ENCODE measurements at places on chromosomes 1 and 21.

DNA sequence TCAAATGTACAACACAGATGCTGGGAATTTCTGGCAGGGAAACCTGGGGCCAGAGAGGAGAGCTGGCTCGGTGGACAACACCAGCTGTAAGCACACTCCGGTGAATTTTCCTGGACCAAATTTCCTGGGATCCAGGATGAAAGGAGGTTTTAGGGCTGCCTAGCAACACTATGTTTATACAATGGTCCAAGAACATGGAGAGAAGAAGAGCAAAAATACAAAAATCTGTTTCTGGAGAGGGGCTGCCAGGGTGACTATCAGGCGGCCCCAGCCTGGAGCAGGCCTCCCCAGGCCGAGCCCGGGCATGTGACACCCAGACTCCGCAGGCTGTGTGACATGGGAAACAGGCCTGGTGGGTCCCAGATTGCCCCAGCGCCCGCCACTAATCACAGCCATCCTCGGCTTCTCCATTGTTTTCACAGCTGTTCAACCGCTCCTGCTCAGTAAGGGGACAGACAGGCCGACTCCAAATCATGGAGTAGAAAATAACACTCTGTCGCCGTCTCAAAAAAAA is 336.0 kb upstream of the NFIA start:
- DNase-seq, result no peak

DNA sequence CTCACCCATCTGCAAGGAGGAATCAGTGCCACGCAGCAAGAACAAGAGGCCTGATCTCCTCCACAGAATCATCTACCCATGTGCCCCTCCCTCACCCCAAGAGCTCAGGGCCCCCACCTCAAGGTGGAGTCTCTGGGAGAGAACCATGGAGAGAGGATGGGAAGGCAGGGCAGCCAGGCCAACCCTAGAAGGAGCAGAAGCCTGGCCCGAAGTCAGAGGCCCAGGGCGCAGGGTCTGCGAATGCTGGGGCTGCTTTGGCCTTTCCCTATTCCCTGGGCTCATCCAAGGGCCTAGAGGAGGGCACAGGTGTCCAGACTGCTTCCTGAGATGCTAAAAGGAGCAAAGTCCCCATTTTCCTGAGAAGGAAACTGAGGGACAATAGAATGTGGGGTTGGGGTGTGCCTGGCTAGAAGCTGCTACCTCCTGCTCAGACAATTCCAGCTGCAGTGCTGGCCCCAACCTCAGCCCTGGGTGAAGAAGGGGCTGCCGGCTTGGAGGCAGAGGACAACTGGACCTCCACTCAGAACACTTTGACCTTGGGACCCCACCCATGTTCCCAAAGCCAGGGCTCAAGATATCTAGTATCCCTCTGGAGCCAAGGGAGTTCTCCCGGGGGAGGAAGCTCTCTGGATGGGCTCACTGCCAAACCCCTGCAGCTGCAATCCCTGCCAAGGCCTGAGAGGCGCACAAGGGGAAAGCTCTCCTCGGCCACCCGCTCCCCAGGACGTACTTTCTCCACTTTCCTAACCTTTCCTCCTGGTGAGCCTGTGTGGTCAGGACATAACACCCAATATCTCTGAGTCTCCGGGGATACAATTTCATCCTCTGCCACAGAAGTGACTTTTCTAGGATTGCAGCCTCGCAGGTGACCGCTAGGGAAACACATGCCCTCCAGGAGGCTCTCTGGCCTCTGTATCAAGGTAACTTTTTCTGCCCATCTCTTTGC is 16.6 kb upstream of the LEMD1 start:
- DNase-seq, result peak; percentile 88

- DNase-seq, result peak; percentile 46
These were observed 70.7 kb downstream of the SPATA46 start for GRCh38 chr1:162305969-162306368.

GRCh38 chr1:35364741-35365140 is 96.2 kb downstream of the ZMYM4 start:
- no peak for DNase-seq

DNA sequence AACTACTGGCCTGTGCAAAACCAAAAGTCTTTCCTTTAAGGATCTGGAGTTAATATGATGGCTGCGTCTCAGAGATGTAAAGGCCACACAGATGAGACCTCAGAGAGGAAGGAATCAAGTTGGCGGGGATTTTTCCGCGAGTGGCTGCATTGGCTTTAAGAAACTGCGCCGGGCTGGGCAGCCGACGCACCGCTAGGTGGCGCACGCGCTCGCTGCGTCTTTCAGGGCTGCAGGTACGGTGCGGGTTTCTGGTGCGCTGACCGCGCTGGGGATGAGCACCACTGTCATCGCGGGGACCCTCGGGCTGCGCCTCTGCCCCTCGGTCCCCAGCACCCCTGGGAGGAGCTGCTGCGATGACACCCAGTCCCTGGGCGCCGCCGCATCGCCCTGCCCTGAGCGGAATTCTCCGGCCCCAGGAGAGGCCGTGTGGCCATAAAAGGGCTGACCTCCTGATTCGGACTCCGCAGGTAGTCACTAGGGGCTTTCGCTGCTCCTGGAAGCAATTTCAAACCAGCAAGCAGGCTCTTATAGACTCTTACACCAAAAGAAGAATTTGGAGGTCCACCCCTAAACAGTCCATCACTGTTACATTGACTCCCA is 241.0 kb downstream of the KCNJ6 start:
- DNase-seq, result peak; percentile 59

DNA sequence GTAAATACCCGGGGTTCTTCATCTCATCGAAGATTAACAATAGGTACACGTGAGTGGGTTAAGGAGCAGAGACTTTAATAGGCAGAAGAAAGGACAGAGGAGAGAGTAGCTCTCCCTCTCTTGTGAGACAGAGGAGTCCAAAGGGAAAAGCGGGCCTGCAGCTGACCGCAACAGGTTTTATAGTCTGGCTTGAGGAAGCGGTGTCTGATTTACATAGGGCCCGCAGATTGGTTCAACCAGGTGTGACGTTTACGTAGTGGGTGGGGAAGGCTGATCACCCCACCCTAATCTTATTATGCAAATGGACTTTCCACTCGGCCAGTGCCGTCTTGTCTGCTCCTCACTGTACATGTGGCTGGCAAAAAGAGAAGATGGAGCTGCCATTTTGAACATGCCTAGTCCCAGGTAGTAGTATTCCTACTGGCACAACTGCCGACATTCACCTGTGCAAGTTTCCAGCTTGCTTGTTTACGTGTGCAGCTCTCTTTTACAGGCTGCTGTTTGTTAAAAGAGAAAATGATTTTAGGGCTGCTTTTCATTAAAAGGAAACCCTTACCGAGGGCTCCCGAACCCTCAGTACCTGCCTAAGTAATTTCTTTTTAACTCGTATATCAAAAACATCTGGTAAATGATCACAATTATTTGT is 10.6 kb downstream of the CDC14A start:
- no peak for DNase-seq

GRCh38 chr1:205480349-205480985 is 24.0 kb upstream of the CDK18 start:
- no peak for DNase-seq

DNA sequence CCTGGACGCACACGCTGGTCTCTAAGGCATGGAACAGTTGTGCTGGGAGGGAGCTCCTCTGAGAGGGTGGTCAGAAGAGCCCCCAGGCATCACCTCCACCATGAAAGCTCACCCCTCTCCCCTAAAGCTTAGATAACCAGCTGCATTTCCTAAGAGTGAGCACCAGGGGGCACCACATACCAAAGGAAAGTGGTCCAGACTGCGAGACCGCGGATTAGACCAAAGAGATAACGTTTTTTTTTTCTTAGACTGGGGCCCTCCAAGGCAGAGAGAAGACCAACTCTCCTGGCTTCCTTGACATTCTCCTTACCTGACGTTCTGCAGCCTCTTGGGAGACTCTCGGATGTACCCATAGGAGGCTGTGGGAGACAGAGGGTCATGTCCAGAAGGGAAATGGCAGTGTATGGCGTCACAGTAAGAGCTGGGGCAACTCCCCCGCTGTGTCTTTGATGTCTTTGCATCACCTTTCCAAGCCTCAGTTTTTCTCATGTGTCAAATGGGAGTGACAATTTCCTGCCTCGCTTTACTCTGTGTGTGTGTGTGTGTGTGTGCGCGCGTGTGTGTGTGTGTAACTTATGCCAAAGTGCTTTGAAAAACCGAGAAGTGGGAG is 12.3 kb upstream of the IFNLR1 start:
- DNase-seq, result peak; percentile 71

GRCh38 chr1:83839566-83840173 is 159.3 kb downstream of the TTLL7 start:
- peak; percentile 69 for DNase-seq

DNA sequence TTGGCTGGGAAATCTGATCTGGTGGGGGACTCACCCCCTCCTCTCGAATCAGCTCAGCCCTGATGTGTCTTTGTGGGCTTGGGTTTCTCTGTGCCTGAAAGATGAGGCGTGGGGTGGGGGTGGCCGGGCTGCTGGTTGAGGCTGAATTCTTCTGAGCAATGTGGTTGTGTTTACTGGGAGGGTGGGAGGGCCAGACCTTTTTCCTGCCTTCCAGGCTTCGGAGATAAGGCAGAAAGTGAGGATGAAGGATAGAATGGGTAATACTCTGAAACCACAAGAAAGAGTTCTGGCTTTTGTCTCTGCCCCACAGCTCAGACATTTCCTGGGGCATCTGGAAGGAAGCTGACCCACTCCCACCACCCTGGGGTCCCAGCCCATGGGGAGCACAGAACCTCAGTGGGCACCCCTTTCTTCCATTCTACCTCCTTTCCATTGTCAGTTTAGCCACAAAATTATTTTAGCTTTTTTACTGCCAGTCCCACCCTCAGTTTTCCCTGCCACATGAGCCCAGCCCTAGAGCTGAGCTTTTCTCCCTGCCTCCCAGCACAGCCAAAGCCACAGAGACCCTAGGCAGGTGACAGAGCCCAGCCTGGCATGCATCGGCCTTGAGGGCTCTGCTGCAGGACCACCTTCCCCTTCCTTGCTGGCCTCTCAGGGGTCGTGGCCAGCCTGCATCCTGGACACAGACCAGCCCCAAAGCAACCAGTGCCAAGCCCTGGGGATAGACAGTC is 11.2 kb downstream of the ALX3 start:
- DNase-seq, result no peak

- DNase-seq, result no peak
These were observed 116.4 kb upstream of the IPO9 start for GRCh38 chr1:201712387-201713085.

- no peak for DNase-seq
These were observed 1.9 kb upstream of the UBASH3A start for GRCh38 chr21:42401820-42402251.

DNA sequence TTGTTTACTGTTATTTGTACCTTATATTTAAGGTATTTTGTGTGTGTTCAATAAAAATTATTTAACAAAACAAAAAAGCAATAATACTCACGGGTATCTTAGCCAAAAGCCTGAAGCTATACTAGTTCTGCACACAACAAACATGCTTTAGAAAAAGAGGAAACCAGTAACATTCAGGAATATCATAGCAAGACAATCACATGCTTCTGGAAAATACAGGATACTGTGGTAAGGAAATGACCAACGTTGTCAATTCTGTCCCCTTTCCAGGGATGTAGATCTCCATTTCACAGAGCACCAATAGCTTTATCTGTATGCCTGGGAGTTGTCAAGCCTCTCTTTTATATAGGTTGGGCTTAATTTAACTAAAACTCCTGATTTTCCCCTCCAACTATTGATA is 288.4 kb downstream of the SMYD3 start:
- no peak for DNase-seq

DNA sequence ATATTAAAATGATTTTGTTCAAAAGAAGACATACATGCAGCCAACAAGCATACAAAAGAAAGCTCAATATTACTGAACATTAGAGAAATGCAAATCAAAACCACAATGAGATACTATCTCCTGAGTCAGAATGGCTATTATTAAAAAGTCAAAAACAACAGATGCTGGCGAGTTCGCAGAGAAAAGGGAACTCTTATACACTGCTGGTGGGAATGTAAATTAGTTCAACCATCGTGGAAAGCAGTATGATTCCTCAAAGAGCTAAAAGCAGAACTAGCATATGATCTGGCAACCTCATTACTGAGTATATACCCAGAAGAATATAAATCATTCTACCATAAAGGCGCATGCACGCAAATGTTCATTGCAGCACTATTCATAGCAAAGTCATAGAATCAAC is 126.0 kb upstream of the HMCN1 start:
- no peak for DNase-seq

- no peak for DNase-seq
These were observed 138.0 kb downstream of the TRABD2B start for GRCh38 chr1:47859092-47859743.

- no peak for DNase-seq
These were observed 11.5 kb downstream of the ARHGEF16 start for GRCh38 chr1:3465935-3466321.

- DNase-seq, result no peak
These were observed 69.7 kb upstream of the ZC3H12A start for GRCh38 chr1:37404711-37405110.

DNA sequence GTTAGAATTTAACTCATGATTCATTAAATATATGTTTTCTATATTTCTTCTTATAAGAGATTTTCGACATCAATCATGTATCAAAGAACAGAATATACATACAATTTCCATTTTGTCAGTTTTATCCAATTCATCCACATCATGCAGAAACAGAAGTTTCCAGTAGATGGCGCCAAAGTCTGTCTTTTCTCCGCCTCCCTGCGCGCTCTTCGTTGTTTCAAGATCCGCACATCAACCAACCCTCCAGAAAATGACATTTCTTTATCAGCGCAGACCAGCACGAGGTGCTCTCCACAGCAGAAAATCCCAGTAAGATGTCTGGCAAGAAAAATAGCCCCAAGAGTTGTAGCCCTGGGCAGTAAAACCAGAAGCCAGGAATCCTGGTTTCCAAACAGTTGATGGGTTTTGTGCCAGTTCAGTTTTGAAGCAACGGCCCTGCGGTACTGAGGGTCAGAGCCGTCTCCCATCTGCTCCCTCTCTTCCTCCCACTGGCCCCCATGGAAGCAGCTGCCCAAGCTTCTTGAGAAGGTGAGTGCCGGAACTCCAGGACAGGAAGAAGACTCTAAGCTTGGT is 38.6 kb upstream of the GPR137B start:
- peak; percentile 70 for DNase-seq

GRCh38 chr1:44353604-44354003 is 1.5 kb downstream of the ERI3 start:
- DNase-seq, result no peak

DNA sequence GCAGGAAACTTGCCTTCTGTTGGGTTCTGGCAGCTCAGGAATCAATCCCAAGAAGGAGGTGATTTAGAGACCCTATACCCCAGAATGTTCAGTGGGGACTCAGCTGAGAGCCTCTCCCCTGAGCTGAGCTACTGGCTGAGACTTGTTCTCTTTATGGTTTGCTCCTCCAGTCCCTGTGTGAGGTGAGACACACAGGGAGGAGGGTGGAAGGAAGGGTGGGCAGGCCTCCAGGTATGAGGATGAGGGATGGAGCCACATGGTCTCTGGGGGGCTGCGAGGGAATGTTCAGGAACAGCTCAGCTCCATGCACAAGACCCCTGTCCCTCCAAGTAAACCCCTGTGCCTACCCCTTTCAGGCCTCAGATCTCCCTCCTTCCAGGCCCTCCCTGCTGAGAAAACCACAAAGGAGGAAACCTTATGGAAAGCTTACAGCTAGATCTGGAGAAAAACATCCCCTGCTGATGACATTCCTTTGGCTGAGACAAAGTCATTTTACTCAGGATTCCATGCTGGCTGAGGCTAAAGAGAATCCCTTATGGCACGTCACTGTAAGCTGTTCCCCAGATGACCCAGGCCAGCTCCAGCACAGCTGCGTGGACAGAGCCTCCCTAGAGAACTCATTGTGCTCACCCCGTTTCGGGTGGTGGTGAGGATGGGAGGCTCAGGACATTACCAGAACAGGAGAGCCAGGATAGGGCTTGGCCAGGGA is 91.5 kb upstream of the IPO9 start:
- peak; percentile 82 for DNase-seq
